ENCODE measurements at places on chromosomes 3 and 15. TPM values are rescaled to one million over a fixed set of nuclear protein-coding genes. Genes with fewer than 3 reads are reported as not detected.

Gene RHOV
- total RNA-seq, result 0.50 TPM

Gene APH1B
- 9.4 TPM for total RNA-seq

Gene NRROS
- total RNA-seq, result 21.2 TPM

Gene BUB1B
- total RNA-seq, result 62.3 TPM

Gene INKA1
- 1.2 TPM for total RNA-seq

Gene GRAMD1C
- total RNA-seq, result 0.21 TPM

Gene SERPINI2
- not detected for total RNA-seq

Gene ARPP21
- total RNA-seq, result not detected

Gene ZNF502
- 3.0 TPM for total RNA-seq

Gene CP
- not detected for total RNA-seq

Gene FAM240A
- not detected for total RNA-seq

Gene PPIP5K1
- total RNA-seq, result 33.6 TPM

Gene DAZL
- not detected for total RNA-seq

Gene PAQR5
- 0.23 TPM for total RNA-seq

Gene MEIS2
- not detected for total RNA-seq

Gene ABHD10
- total RNA-seq, result 56.2 TPM

Gene CLRN1
- total RNA-seq, result not detected

Gene DHX30
- total RNA-seq, result 105 TPM

Gene COL8A1
- not detected for total RNA-seq

Gene CEP152
- total RNA-seq, result 27.2 TPM

Gene TRIM42
- not detected for total RNA-seq

Gene FBXO40
- total RNA-seq, result not detected

Gene ZKSCAN7
- 4.5 TPM for total RNA-seq

Gene CDCP1
- 0.82 TPM for total RNA-seq

Gene PRSS50
- total RNA-seq, result not detected

Gene RPL4
- 4,670 TPM for total RNA-seq

Gene CD80
- 4.7 TPM for total RNA-seq

Gene SAMMSON
- not detected for total RNA-seq

Gene SENP8
- 2.0 TPM for total RNA-seq

Gene RGMA
- total RNA-seq, result 0.08 TPM

Gene LHFPL4
- not detected for total RNA-seq

Gene ADGRG7
- not detected for total RNA-seq

Gene PXYLP1
- total RNA-seq, result 10.5 TPM

Gene CCDC191
- 1.7 TPM for total RNA-seq

Gene HRG
- total RNA-seq, result not detected

Gene CPN2
- total RNA-seq, result not detected

Gene NPAP1
- not detected for total RNA-seq

Gene MYLK
- total RNA-seq, result not detected

Gene TMEM158
- 0.20 TPM for total RNA-seq

Gene KAT2B
- 17.0 TPM for total RNA-seq

Gene RYK
- total RNA-seq, result 21.0 TPM

Gene SLC22A13
- 0.24 TPM for total RNA-seq

Gene DISP2
- total RNA-seq, result 0.08 TPM

Gene CASR
- not detected for total RNA-seq

Gene FSIP1
- 0.74 TPM for total RNA-seq

Gene POLQ
- total RNA-seq, result 20.1 TPM

Gene ITIH1
- not detected for total RNA-seq

Gene LTK
- 0.16 TPM for total RNA-seq
